ENCODE measurements at places on chromosomes 3 and 15.

- no peak for DNase-seq
Measured at GRCh38 chr3:149536429-149536828, 61.9 kb downstream of the TM4SF4 start.

GRCh38 chr3:146692254-146692653 lies 87.1 kb upstream of the PLSCR5 start:
- DNase-seq = no peak

DNA sequence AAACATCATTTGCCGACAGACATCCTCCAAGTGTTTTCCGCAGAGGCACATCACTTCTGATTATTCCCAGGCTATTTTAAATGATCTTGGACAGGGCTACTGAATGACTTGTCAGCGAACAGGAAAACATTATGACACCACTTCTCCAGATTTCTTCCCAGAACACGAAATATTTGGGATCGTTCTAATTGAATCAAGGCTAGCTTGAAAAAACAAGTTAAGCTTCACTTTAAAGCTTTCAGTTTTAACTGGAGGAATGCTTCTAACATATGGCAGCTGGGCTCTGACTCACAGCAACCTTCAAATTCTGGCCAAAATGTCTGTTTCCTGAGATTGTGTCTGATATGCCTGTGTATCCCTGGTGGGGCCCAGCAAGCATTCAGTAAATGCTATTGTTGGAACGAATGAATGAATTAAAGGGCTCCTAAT lies 127.0 kb upstream of the ICE2 start:
- DNase-seq = no peak

DNA sequence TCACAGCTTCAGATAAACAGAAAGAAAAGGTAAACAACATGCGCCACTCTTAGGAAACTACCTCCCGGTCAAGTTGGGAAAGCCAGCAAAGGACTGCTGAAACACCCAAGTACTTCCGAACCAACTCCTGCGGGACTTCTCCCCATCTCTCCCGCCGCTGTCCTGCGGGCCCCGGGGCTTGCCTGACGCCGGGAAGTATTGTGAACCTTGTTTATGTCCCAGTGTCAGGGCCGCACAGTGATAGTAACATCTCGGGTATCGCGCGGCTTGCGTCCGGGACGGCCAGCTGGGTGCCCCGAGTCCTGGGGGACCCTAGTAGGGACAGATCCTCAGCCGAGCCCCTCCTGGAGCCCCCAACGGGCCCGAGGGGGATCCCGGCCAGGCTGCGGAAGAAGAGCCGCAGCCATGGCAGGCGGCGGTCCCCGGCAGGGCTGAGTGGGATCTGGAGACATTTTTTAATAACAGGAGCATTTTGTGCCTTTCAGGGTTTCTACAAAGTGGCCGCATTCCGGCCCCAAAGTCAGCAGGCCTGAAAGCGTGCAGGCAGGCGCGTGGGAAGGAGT lies 756 bp downstream of the CLPX start:
- DNase-seq = peak; percentile 73

DNA sequence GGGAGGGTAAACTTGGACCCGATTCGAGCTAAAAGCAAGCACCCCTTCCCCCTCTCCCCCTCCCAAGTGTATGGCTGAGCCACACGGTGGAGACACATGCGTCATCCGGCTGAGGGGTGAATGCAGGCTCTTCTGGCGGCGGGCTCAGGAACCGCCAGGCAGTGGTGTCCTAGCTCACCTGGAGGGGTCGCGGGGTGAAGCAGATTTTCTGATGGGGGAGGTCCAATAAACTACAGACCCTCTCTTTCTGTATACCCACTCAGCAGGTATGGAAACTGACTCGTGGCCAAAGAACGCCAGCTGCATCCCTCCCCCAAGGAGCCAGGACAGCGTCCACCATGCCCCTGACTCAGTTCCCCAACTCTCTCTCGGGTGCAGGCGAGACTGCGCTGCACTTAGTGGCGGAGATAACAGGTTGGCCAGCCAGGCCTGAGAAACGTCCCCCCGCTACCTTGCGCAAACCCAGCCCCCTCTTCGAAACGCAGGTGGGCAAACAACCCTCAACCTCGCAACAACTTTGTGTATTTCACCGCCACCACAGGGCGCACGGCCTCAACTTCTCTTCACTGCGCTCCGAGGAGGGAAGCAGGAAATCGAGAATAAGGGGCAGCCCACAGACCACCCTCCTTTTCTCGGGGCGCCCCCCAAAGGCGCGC lies 1.3 kb downstream of the MAGI1 start:
- DNase-seq = no peak

DNA sequence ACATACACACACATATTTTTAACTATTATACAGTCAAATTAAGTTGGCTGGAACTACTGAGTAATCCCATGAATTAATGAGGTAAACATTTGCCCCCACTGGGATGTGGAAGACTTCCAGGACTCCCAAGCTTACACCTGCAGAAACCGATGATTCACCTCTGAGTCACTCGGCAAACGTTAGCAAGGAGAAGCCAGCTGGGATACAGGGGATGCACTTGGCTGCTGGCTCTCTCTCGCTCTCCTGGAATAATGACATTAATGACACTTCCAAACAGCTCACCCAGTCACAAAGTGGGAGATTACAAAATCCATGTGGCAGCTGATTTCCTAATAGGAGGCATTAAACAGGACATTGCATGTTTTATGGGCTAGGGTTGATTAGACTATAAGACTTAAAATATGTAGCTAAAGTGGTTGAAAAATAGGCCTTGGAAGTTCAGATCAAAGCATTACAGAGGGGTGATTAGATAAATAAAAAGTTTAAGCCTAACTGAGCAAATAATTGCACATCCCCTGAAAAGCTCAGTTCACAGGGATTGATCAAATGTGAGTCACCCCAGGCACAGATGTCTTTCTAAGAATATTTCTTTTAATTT lies 500.9 kb downstream of the SOX2 start:
- no peak for DNase-seq

GRCh38 chr3:84125201-84125721 lies 833.5 kb upstream of the CADM2 start:
- no peak for DNase-seq

GRCh38 chr15:35305946-35306345 lies 220.9 kb upstream of the NANOGP8 start:
- no peak for DNase-seq

GRCh38 chr3:69531576-69532546 lies 146.0 kb upstream of the FRMD4B start:
- no peak for DNase-seq

DNA sequence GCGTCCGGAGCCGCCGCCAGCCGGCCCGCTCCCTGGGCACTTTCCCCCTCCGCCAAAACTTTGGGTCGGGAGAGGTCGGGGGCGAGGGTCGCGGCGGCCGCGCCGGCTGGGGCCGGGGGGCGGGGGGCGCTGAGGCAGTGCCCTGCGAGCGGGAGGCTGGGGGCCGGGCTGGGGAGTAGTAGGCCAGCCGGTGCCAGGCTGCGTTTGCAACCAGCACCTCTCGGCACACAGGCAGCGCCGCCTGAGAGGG lies 452 bp downstream of the BBX start:
- no peak for DNase-seq

DNA sequence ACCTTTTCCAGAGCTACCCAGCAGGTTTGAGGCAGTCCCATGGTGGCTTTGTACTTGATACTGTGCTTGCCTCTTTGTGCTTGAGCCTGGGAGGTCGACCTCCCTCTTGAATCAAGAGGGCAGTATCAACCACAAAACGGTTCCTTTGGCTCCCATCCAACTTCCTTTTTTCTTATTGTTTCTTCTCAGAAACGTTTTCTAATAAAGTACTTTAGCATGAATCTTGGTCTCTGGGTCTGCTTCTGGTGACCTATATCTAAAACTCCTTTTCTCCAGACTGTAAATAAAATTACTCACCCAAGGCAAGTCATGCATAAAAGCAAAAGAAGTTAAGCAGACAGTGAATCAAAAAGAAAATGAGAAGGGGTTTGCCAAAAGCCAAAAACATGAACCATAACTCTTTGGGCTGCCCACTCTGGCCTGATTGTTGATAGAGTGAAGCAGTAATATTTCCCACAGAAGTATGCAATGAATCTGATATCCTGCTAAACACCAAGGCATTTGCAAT lies 112.2 kb upstream of the SLC4A7 start:
- DNase-seq = peak; percentile 75

DNA sequence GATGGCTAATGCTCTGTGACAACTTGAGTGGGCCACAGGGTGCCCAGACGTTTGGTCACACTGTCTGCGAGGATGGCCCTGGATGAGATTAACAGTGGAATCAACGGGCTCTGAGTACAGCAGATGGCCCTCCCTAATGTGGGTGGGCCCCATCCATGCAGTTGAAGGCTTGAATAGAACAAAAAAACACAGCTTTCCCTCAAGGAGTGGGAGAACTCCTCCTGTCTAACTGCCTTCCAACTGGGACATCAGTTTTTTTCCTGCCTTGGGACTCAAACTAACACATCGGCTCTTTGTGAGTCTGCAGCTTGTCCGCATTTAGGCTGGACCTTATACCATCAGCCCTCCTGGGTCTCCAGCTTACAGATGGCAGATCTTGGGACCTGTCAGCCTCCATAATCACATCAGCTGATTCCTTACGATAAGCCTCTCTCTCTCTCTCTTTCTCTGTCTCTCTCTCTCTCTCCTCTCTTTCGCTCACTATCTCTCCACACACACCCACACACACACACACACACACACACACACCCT lies 20.8 kb downstream of the FAM174B start:
- DNase-seq = no peak

- DNase-seq = no peak
Measured at GRCh38 chr3:116260491-116260890, 184.8 kb downstream of the LSAMP start.

DNA sequence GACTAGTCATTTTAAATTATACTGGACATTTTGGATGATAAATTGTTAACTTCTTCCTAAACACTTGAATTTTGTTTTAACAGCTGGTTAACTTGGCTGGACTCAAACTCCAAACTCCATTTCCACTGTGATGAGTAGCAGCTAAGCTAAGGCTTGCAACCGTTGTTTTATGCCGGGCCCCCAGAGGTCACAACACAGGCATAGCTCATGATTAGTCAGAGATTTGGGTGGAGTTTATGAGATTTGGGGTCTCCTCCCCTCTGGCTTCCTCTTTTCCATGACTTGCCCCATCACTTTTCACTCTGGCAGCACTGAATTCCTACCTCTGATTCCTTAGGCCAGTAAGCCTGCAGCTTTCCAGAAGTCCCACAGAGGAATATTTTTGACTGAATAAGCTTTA lies 12.8 kb downstream of the THAP10 start:
- no peak for DNase-seq

GRCh38 chr3:30188713-30189112 lies 417.7 kb upstream of the TGFBR2 start:
- DNase-seq = no peak

DNA sequence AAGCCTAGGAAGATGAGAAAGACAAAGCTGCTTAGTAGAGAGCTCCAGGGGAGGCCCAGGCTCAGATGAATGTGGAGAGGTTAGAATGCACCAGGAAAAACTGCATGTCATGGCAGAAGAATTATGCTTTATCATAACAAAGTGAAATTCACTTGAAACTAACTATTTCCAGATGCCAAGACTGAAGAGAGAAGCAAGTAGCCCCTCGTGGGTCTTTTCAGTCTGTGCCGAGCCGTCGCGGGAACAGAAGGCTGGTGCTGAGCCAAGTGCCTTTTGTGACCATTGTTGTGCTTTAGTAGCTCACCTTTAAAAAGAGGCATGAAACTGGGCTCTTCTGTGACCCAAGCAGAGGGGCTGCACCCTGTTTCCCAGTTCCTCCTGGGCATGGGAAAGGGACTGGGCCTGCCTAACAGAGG lies 73.2 kb downstream of the CHDH start:
- DNase-seq = no peak

DNA sequence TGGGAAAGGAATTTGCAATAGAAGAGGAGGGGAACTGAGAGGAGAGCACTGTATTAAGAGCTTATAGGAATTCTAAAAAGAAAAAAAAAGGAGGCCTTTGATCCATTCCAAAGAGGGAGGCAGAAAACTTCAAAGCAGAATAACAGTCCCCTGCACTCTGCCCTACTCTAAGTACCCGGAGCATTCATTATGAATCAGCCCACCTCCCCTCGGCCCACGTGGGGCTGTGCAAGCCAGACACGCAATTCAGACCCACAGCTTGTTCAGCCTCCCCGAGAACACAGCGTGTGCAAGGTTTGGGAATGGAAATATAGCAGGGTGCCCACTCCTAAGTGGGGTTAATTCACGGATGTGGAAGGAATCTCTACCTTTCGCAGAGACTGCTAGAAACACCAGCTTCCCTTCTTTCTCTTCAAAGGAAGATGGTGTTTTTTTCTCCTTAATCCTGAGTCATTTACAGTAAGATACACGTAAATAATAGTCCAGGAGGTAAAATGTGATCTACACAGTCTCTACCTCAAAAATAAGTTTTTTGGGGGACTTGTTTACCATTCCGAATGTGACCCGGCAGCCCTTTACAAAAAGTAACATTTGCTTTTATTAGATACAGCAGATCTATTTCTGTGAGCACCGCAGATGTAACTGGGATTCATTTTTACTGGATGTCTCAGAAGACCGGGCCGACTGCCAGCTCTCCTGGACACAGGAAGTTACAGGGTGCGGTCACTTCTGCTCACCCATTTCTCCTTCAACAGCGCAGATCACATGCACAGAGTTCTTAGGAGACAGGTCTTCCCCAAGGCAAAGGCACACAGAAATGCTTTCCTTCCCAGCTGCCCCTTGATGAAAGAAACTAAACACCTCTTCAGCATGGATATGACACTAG lies 768.5 kb upstream of the CFAP20DC start:
- peak; percentile 39 for DNase-seq

- DNase-seq = no peak
Measured at GRCh38 chr15:98725874-98726273, 77.5 kb downstream of the IGF1R start.

GRCh38 chr15:40768521-40769273 lies 1.1 kb upstream of the C15orf62 start:
- DNase-seq = no peak
